ENCODE measurements at places on chromosomes 12 and 14.

DNA sequence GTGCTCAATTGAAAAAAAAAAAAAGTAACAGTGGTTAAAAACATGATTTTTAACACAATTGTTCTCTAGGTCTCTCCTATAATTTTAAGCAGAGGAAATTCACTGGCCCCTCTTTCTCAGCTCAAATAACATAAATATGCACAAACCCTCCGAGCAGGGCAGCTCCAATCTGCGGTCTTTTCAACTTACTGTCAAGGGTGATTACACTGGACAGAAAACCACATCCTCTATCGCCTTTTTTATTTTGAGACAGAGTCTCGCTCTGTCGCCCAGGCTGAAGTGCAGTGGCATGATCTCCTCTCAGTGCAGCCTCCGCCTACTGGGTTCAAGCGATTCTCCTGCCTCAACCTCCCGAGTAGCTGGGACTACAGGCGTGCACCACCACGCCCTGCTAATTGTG lies 16.5 kb upstream of the GABARAPL1 start:
- DNase-seq = no peak

DNA sequence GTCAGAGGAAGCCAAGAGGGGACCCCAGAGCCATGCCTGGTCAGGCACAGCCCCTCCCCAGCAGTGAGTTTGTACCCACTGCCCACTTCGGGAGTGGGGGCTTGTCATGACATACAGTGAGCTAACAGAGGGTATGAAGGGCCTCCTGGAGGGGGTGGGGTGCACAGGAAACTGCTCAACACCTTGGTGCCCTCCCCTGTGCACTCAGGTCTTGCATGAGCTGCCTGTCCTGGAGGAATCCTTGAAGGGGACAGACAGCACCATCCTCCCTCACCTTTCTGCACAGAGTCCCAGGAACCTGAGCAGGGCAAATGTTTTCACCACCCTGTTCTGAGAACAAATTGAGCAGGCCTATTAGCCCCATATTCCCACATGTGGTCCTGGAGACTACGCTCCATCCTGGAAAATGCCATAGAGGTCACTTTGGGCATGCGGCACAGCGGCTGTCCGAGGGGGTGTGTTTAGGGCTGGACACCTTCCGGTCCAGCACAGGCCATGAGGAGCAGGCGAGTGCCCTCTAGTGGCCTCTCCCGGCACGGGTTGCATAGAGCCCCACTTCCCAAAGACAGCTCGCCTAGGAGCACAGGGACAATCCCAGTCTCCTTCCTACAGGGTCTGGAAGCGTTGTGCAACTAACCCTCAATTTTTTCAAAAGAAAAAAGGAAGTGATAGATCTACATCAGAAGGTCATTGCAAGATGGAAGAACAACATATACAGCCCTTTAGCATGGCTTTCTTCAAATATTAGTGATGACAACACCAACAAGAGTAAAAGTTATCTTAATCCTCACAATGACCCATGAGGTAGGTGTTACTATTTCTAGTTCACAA lies 31.9 kb upstream of the ZFP36L1 start:
- DNase-seq = no peak

DNA sequence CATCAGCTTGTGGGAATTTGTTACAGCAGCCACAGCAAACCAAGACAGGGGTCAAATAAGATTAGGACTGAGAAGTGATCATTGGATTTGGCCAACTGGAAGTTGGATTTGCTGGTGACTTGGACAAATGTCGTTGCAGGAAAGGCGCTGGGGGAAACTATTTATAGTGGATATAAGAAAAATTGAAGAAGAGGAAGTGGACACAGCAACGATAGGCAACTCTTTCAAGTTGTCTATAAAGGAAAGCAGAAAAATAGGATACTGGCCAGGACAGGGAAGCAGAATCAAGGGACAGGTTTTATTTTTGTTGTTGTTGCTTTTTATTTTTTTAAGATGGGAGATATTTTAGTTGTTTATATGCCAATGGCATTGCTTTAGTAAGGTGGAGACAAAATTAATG lies 56.2 kb upstream of the RTRAF start:
- DNase-seq = no peak

GRCh38 chr12:57727758-57728395 lies 10.7 kb downstream of the AGAP2 start:
- no peak for DNase-seq

GRCh38 chr12:122473543-122474323 lies 27.0 kb downstream of the ZCCHC8 start:
- peak; percentile 10 for DNase-seq

DNA sequence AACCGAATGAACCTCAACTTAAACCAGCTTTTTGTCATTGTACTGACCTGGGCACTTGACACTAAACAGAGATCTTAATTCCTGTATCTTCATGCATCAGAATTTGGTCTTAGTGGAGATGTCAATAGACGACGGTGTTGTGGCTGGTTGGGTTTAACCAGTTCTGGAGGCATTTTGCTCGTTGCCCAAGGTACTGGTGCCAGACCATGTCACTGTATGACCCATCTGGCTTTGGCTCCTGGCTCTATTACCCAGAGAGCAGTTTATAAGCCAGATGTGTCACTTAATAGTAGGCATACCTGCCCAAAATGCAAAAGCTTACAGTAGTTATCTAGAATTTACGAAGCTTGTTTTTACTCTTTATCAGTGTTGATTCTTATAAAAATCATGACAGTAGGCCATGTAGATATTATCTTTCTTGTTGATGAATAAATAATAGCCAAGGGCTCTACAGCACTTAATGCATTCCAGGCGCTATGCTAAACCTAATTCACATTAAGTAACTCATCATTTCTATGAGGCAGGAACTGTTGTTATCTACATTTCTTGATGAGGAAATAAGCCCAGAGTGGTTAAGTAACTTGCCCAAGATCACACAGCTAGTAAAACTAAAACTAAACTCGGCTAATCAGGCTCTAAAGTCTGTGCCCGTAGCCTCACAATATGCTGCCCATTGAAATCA lies 179.7 kb upstream of the HIF1A start:
- DNase-seq = no peak

GRCh38 chr14:60723116-60723906 lies 840 bp downstream of the SIX4 start:
- peak; percentile 11 for DNase-seq

DNA sequence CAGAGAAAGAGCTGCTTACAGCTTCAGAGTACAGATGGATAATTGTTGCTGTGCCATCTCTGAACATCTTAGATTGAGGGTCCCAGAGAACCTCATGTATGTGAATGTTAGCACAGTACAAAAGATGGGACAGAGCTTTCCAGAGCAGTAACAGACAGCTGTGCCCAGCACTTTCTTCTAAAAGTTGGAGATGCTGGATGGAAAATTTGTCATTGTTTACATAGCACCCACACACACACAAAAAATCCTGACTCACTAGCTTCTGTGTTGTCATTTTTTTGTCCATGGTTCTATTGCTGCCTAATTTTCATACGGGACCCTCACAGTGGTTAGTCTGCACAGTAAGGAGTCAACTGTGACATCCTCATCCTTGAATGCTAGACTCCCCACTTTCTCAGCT lies 374.7 kb downstream of the DIO2 start:
- no peak for DNase-seq

DNA sequence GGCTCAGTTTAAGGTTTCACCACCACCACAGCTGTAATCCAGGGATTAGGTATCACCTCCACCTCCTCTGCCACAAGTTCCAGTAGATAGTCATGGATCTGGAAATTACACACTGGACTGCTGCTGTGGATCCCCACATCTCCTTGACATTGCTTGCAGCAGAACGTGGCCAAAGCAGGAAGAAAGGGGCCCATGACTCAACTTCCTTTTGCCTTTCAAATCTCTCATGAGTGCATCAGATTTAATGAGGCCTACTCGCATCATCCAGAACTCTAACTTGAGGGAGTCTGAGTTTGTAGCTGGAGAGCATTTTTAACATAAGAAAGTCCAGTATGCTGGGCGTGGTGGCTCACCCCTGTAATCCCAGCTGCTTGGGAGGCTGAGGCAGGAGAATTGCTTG lies 29.2 kb upstream of the TMED10 start:
- DNase-seq = no peak

DNA sequence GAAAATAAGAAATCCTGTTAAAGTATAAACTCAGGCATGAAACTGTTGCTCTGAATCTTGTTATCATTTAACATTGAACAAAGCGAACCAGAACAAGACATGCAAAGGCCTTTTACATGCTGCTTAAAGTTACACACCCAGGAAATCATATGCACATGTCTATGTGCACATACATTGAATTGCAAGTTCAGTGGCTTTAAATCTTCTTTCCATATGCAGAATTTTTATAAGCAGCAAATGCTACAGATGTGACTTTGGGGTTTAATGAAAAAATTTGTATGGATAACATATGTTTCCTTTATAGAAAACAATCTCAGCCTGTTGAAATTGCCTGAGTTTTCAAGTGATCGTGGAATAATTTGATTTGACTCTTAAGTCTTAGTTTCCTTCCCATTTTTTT lies 193.9 kb downstream of the AEBP2 start:
- DNase-seq = no peak

GRCh38 chr14:61471297-61472005 lies 150.1 kb downstream of the PRKCH start:
- no peak for DNase-seq

- DNase-seq = no peak
Observed at GRCh38 chr14:56205881-56206280, 87.7 kb downstream of the PELI2 start.

DNA sequence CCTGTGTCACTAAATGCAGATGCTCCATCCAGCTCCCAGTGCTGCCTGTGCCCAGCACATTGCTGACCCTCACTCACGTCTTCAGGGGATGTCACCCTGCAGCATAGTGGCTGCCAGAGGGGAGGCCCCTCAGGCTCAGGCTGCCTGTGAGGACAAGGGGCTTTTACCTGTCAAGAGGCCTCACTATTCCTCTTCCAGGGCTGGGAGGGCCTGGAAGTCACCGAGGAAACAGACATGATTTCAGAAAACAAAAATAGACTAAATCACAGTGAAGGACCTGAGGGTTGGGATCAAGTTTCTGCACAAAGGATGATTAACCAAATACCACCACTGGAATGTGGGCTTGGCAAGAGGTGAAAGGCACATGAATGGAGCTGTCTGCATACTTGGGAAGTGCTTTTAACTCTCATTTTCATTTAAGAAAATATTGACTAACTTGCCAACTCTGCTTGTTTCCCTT lies 1202.3 kb downstream of the BCL11B start:
- no peak for DNase-seq
